ENCODE measurements at places on chromosomes 12 and 14.

- no peaks in the 10 kb centered on the region for H3K27me3 ChIP-seq
- H3K4me1 ChIP-seq = no peaks in the 10 kb centered on the region
- H3K4me3 ChIP-seq = no peak overlapping the region
- H3K27ac ChIP-seq = no peak overlapping the region
- no peaks in the 10 kb centered on the region for H3K36me3 ChIP-seq
Measured at GRCh38 chr12:29771786-29772185, 12.0 kb downstream of the TMTC1 start.

DNA sequence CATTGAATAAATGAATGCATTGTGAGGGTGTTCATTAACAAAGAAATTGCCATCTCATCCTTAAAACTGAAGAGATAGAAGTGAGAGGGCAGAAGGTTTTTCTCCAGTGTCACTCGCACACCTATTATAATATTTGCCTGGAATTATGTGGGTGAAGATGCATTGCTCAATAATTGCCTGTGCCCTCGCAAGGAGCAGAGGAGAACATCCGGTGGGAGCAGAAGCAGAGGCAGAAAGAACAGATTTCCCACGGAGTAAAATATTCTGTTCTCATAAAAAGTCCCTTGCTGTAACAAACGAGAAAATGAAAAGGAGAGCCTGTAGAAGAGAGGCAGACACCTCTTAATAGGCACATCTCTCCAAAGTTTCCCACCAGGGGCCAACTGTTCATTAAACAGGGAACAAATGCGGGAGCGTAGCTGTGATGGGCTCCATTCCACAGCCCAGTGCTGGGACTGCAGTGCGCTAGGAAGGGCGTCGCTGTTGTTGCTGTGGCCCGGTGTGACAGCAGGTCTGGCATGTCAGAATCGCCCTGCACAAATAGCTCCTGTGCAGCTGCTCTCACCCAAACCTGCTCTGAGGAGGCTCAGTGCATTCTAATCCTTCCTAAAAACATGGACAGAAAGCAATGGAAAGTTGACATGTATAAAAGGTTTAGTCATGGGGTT lies 359.8 kb downstream of the APAF1 start:
- H3K27me3 ChIP-seq = no peaks in the 10 kb centered on the region
- no peak overlapping the region for H3K4me3 ChIP-seq
- DNase-seq = no peak
- no peaks in the 10 kb centered on the region for H3K4me1 ChIP-seq
- H3K27ac ChIP-seq = no peak overlapping the region
- H3K36me3 ChIP-seq = no peaks in the 10 kb centered on the region

GRCh38 chr12:28313631-28314030 lies 123.4 kb downstream of the CCDC91 start:
- peaks cover 2% of the 10 kb centered on the region for H3K4me1 ChIP-seq
- H3K27ac ChIP-seq = peak overlapping the region; percentile 14
- H3K27me3 ChIP-seq = no peaks in the 10 kb centered on the region
- H3K36me3 ChIP-seq = peaks cover 10% of the 10 kb centered on the region

DNA sequence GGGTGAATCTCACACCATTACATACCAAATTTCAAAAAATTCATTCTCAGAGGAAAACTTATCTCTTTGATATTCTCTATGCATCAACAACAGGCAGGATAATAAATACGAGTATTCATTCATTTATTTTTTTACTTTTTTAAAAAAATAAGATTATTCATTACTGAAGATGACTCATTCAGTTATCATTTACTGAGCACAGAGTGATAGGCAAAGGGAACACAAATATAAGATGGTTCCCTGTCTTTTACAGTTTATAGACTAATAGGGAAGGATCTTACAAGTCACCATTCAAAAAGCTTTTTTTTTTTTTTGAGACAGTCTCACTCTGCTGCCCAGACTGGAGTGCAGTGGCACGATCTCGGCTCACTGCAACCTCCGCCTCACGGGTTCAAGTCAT lies 5.0 kb upstream of the PABPN1 start:
- H3K36me3 ChIP-seq = peaks cover 32% of the 10 kb centered on the region
- H3K4me3 ChIP-seq = no peak overlapping the region
- DNase-seq = no peak
- H3K27me3 ChIP-seq = no peaks in the 10 kb centered on the region
- no peak overlapping the region for H3K27ac ChIP-seq
